NCI-H1930 (cell line): ENCODE measurements at places on chromosomes 3 and 15.
A peak's percentile ranks its signal among the peaks of the same experiment; 100 is the strongest.

DNA sequence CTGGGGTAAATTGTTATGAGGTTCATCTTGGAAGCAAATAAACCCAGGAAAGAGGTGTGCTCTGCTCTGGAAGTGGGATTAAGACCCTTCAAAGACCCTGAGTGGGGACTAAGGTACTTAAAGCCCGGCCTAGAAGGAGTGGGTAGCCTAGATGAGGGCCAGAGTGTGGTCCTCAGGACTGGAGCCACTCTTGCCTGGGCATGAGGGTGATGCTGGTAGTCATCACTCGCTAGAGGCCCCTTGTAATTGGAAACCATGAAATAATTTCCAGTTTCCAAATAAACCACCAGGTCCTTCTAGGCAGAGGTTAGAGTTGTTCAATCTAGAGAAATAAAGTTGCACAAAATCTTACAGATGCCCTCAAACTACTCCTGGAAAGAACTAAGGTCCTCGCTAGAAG is 15.2 kb upstream of the LMCD1 start:
- no peak for DNase-seq

GRCh38 chr3:133413161-133414020 is 13.5 kb downstream of the BFSP2 start:
- DNase-seq = no peak

- DNase-seq = no peak
These were observed 41.8 kb upstream of the MYZAP start for GRCh38 chr15:57549935-57550334.

DNA sequence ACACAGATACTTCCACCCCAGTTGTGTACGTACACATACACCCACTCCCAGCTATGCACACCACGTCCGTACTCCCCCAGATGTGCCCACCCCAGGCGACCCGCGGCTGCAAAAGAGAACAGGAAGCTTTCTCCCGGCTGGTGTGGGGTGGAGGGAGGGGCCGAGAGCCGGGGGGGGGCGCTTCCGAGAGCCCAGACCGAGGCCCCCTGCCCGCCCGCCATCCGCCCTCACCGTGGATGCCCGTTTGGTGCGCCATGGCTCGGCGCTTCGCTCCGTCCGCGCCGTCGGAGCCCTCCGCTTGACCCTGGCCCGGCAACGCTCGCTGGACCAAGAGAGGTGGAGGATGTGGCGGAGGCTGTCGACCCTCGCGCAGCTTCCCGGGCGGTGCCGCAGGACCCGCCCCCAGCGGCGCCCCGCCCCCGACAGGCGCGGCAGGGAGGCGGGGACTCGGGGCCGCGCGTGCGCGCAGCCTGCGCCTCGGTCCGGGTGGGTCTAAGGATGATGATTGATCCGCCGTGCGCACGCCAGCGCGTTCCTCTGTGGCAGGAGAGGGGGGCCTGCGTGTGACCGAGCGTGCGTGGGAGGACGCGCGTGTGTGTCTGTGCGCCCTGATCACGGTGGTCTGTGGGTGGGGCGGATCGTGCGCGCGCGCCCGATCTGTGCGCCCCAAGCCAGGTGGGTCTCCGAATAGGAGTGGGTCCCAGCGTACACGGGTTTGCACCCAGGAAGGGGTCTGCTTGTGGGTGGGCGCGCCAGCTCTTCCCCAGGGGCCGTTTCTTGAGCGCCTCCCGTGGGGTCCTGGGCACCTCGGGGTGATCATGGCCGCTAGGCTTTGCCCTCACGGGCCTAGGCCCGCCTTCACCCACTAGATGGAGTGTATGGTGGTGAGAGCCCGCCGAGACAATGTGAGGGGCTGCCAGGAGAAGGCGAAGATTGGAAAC is at the start of gene TWF2:
Gene TWF2 (minus strand): TSS at position 398 of the 941 bp plus-strand sequence. CDS start 142 bp downstream, at position 256.
- DNase-seq = peak; percentile 71

DNA sequence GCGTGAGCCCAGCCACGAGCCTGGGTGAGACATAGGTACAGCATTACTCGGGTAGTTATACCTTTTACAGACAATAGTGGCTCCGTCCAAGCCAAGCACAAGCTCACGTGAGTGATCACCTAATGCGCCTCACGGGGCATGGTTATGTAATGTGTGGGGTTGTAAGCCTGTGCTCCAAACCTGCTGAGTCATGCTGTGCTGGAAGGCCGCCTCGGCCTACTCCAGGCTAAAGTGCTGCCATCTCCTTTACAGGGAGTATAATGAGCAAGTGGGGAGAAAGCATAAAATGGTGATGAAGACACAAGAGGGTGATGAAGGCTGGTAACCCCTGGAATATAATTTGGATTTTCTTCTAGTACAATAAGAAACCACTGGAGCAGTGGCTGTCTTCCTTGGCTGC is 175.8 kb upstream of the STT3B start:
- no peak for DNase-seq

- no peak for DNase-seq
These were observed 101.8 kb downstream of the CFAP20DC start for GRCh38 chr3:58948018-58948417.

DNA sequence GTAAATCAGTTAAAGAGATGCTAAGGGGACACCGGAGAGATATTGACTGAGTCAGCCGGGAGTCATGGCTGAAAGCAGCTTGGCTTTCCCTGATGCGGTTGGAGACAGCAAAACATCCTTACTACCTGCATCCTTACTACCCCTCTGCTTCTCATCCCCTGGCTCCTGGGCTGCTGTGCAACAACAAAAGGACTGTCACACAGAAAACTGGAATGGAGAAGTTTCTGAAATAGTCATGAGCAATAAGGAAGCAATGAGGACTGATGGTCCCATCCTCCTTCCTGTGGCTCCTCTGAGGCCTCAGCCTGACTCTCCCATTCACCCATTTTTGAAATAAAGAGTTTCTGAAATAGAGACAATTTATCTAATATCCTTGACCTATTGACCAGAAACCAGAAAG is 1.1 kb downstream of the HCLS1 start:
- no peak for DNase-seq

GRCh38 chr3:27387625-27388024 is 18.4 kb upstream of the NEK10 start:
- DNase-seq = no peak
